BE2C (cell line): ENCODE measurements at places on chromosomes 11 and 22.
A peak's percentile ranks its signal among the peaks of the same experiment; 100 is the strongest.

DNA sequence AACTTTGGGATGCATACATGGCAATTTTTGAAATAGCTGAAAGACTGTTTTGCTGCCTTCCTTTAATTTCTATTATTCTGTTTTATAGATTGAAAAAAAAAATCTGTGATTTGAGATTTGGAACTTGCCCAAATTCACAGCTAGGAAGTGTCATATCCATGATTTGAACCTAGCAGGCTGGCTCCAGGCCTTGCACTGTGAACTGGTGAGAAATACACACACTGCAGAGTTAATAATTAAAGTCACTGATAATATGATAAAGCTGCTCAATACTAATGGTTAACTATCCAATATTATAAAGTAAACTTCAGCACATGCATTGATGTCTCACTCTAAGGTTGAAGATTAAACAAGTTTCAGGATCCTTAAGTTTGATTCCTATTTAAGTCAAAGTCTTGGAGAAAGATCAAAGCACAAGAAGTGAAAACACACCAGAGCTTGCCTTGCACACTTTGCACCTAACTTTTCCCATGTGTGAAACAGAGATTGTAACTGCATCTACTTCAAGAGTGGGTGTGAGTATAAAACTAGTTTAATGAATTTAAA lies 150.6 kb upstream of the CCDC179 start:
- DNase-seq: no peak

GRCh38 chr11:16012125-16012751 lies 344.1 kb downstream of the SOX6 start:
- no peak for DNase-seq

DNA sequence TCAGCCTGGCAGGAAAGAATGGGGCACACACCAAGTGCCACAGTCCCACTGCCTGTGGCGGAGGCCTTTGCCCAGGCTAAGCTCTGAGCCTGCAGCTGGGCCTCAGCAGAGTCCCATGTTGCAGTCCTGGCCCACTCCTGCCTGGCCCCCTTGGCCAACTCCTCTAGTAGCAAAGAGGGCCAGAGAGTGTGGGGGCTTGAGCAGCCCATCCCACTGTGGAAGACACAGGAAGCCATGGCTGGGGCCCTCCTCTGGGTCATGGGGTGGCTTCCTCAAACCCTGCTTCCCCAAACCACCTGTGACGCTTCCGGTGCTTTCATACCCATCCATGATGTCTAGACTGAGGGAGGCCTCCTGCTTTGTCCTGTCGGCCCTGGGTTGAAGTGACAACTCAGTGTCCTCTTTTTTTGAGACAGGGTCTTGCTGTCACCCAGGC lies 5.8 kb downstream of the RPS19BP1 start:
- no peak for DNase-seq

- no peak for DNase-seq
Measured at GRCh38 chr22:50260434-50260800, 1.1 kb downstream of the MAPK12 start.

- no peak for DNase-seq
Measured at GRCh38 chr11:85182441-85183387, 444.4 kb downstream of the DLG2 start.

DNA sequence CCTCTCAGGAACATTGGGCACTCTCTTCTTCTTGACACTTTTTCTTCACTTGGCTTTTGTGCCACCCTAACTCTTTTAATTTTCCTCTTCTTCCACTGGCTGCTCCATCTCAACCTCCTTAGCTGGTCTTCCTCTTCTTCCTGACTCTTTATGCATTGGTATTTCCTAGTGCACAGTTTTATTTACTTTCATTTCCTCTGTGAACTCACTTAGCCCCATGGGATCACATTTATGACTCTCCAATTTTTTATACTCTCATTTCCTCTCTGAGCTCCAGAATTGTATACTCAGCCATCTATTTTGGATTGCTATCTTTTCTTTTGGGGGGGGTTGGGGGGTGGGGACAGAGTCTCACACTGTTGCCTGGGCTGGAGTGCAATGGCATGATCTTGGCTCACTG lies 38.5 kb upstream of the LARGE1 start:
- DNase-seq: no peak

DNA sequence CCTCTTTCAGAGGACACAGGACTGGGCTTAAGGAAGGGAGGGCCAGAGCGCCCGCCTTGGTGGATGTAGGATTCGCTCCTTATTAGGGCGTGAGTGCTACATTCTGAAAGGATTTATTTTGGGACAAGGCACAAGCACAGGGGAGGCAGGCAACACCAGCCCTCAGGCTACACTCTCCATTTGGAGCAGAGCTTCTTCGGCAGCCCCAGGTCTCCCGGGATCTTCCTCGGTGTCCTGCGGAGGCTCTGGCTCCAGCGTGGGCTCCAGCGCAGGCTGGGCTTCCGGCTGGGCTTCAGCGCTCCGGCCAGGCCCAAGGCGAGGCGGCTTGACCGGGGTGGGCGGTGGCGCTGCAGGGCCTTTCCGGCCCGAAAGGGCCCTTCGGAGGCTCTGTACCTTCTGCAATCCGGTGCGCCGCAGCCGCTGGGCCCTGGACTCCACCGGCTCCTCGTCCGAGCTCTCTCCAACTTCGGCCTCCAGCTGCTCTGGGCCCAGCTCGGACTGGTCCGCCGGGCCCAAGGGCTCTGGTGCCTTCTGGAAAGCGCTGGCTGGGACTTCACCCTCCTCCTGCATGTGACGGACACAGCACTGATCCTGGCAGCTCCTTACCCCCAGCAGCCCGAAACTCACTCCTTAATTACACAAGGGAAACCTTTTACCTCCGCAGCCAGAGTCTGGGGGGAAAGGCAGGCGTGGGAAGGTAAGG lies 1.1 kb downstream of the CAVIN3 start:
- DNase-seq: no peak

DNA sequence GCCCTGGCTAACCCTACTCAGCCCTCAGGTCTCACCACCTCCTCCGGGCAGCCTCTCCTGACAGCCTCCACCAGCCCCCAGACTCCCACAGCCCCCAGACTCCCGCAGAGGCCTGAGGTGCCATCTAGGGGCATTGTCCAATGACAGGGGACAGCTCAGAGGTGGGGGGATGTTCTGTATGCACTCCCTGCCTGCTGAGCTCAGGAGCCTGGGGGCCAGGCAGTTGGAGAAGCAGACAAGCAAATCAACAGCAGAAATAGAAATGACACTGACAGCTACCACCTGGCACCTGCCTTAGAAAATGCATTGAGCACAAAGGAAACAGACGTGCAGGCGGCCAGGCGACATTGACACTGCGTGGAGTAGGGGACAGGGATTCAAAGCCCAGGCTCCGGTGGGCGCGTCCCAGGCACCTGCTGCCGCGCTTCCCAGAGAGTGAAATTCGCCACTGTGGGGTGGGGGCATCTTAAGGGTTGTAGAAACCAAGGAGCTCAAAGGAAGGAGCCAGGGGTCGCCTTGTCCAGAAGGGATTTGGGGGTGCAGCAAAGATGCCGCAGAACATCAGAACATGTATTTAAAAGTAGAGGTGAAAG lies 22.5 kb upstream of the WNT7B start:
- DNase-seq: no peak

- DNase-seq: no peak
Measured at GRCh38 chr11:119103793-119104192, 2.1 kb upstream of the DPAGT1 start.

DNA sequence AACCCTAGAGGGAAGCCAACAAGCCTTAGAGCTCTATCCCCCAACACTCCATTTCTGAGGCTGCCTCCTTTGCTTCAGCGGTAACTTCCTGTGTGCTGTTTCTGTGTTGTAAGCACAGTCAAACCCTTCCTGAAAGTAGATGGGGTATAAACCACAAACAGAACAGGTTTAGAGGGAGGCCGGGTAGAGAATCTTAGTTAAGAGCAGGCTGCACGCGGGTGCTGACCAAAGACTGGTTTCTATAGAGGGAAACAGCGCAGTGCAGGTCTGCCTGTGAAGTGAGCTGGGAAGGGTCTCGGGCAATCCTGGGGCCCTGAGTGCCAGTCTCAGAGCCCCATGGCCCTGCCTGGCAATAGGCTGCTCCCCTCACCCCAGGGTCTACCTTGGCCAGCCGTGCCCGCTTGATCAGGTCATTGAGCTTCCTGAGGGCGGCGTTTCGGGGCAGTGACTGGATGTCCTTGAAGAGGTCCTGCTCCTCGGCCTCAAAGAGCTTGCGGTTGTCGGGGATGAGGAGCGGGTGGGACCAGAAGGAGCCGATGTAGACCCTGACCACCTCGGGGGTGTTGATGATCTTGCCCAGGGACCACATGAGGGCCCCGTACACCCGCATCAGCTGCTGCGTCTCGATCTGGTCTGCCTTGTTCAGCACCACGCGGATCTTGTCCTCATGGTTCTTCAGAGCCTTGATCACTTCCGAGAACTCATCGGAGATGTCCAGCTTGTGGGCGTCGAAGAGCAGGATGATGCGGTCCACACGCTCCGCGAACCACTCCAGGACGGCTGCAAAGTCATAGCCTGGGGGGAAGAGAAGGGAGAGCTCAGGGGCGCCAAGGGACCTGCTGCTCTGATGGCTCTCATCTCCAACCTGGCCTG lies 15.3 kb upstream of the CDC42BPG start:
- no peak for DNase-seq

DNA sequence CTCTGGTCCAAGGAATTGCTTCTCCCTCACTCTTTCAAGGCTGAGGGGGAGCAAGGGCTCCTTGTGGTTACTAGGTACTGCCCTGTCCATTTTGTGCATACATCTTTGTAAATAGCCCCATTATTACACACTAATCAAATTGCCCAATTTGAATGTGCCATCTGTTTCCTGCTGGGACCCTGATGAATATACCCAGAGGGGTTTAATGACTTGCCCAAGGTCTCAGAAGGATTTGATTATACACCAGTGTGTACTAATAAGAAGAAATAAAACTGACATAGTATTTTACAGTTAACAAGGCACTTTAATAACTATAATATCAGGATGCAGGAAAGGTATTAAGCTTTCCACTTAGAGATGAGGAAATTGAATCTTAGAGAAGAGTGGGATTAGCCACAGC lies 64.6 kb upstream of the PTPRJ start:
- peak; percentile 21 for DNase-seq

DNA sequence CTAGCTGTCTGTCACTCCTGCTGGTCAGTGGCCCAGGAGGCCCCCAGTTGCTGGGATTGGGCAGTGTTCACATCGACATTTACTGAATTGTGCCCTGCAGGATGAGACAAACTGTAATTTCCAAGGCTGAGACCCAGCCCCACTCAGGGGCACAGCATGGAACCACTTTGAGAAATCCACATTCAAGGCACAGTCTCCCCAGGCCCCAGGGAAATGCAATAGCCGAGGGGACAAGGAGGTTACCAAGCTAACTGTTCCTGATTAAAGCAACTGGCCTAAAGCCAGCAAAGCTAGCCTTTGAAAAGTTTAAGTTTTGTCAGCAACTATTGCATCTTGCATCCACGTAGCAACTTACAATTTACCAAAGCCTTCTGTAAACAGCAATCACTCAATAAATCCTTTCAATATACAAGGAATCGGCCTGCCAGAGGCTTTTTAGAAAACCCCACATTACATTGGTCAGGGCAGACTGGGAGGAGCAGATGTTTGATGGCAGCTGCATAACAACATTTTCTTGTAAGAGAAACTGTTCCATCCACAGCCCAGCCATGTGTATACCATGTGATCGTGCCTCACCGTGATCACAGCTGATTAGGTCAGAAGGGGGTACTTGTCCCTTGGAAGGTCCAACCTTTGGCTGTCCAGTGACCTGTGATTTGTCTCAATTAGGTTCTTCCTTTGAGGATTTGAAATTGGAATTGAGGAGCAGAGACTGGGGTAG lies 103.9 kb downstream of the TENM4 start:
- DNase-seq: no peak

- peak; percentile 22 for DNase-seq
Measured at GRCh38 chr11:1017269-1018005, 19.1 kb downstream of the MUC6 start.

- DNase-seq: no peak
Measured at GRCh38 chr11:61058583-61059259, 43.6 kb upstream of the CD5 start.

GRCh38 chr22:27490080-27490479 lies 311.5 kb downstream of the MN1 start:
- DNase-seq: no peak

GRCh38 chr11:92725352-92725751 lies 244.1 kb upstream of the MTNR1B start:
- DNase-seq: no peak

DNA sequence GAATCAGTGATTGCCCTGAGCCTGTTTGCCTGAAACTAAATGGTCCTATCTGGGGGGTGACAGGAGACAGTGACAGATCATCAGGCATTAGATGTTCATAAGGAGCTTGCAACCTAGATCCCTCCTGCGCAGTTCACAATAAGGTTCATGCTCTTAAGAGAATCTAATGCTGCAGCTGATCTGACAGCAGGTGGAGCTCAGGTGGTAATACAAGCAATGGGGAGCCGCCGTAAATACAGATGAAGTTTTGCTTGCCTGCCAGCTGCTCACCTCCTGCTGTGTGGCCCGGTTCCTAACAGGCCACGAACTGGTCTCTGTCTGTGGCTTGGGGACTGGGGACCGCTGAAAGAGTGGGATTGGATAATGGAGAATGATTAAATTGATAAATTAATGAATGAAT lies 14.0 kb downstream of the NOX4 start:
- no peak for DNase-seq

DNA sequence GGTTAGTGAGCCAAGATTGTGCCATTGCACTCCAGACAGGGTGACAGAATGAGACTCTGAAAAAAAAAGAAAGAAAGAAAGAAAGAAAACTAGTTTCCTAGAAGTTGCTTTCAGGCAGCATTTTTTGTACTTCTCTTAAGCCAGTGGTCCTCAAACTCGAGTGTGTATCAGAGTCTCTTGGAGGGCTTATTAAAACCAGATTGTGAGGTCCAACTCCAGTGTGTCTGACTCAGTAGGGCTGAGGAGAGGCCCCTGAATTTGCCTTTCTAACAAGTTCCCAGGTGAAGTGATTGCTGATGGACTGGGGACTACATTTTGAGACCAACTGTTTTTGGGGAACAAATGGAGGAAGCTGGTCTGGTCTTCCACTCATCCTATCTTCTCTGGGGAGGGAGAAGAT lies 57.5 kb upstream of the VSTM5 start:
- no peak for DNase-seq

DNA sequence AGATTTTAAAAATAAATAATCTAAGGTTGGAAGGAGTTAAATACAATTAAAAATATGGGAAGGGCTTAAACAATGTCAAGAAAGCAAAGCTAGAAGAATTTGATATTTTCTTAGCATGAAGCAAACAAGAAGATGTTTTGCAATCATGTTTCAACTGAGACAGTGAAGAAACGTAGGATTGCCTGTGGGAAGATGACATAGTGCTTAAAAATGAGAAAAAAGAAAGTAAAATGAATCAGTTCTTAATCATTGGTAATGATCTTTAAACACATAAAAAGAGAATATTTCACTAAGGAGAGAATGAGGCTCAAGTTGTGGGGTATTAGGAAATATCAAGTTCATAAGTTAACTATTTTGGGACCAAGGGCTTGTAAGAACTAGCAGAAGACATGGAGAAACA lies 855.0 kb downstream of the METTL15 start:
- no peak for DNase-seq

GRCh38 chr11:125512106-125512505 lies 16.0 kb upstream of the FEZ1 start:
- no peak for DNase-seq
